ENCODE measurements at places on chromosomes 4 and X.

DNA sequence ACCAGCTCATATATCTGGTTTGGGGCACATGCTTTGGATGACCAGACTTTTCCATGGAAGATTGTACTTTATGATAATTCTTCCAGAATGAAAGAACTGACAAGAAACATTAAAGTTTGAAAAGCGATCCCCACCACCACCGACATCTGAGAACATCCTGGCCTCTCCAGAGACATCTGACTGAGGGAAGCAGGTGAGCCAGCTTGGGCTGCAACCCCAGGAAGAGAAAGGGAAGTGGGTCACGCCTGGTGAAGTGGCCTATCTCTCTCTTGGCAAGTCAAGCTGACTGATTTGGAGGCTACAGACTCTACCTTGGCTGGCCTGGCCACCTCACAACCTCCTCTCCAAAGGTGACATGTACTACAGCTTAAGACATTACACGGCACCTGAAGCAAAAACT is 20.7 kb downstream of the PARM1 start:
- DNase-seq, result no peak

GRCh38 chrX:116321711-116322110 is 114.7 kb upstream of the SLC6A14 start:
- DNase-seq, result no peak

DNA sequence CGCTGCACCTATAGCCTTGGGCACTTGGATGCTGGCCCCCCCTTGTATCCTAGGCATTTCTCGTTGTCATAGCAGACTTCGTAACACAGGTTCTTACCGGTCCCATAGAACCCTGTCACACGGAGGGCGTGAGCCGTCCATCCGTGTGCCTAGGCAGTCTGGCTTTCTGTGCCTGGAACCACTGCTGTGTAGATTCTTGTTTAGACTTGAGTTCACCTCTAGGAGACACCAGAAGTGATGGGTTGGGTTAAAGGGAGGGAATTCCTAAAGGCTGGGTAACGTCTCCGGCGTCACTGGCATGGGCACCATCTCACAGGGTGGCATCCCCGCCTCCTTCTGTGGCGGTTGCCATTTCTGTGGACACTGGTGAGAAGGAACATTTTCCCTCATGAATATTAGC is 13.5 kb upstream of the NKX1-1 start:
- DNase-seq, result no peak

GRCh38 chr4:15682242-15683142 is 865 bp downstream of the FAM200B start:
- no peak for DNase-seq

- DNase-seq, result no peak
Measured at GRCh38 chr4:166688835-166689234, 545.5 kb downstream of the SPOCK3 start.

- no peak for DNase-seq
Measured at GRCh38 chr4:666822-667544, 7.1 kb downstream of the ATP5ME start.

DNA sequence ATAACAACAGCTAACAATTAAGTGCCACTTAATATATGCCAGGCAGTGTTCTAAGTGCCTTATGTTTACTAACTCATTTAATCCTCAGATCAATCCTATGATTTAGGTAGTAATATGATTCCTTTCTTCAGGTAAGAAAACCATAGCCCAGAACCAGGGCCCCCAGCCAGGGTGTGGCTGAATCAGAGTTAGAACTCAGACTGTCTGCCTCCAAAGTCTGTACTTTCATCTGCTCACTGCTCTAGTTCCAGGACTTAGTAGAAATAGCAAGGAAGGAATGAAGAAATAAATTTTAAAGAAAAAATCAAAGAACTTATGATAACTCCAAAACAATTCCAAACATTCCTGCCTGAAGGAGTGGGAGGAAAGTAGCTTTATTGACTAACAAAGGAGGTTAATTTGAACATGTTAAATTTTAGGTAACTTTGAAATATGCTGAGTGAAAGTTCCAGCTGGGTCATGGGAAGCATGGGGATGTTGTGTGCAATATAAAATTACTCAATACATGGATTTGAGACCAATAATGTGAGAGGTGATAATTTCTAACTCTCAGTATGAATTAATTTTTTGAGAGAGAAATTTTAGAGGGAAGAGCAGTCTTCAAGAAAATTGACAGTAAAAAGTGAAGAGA is 8.8 kb upstream of the ADH1C start:
- no peak for DNase-seq

DNA sequence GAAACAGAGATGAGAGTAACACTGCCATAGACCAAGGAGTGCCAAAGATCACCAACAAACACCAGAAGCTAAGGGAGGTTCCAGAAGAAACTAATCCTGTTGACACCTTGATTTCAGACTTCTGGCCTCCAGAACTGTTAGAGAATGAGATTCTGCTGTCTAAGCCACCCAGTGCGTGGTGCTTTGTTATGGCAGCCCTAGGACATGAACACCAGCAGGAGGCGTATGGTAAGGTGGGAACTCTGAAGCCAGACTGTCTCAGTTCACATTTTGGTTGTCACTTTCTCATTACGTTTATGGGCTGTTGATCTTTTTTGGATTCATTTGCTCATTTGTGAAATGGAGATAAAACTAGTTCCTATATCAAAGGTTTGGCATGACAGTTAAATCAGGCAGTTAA is 142.9 kb downstream of the DCHS2 start:
- DNase-seq, result no peak

DNA sequence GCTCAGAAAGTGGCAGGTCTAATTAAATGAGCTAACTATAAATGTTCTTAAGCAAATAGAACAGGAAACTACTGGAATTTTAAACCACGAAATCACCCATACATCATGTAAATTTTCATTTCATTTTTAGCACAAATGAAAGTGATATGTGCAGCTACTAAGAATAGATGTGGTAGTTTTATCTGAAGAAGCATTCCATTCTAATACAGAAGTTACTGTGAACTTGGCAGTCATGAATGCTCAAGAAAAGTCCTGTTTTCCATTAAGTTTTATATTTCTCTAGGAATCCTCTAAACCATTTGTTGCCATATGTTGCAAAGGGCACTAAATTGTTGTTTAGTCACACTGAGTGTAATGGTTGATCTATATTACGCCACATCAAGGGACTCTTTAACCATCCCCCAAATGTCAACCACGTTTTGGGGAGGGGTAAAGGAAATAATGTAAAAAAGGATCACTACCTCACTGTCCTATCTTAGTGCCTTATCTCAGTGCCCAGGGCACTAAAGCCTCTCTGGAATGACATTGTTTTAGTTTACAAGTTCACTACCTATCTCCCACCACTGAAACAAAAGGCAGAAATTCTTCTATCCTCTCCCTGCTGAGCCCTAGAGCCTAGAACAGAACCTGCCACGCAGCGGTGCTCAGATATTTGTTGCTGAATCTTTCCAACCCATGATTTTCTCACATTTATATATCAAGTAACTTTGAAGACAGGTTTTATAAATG is 118.0 kb downstream of the SHISA3 start:
- no peak for DNase-seq

GRCh38 chrX:134745636-134746409 is 87.6 kb upstream of the PLAC1 start:
- no peak for DNase-seq

Measured in T-helper 22 cell (primary cell).